CD4-positive, CD25-positive, alpha-beta regulatory T cell (primary cell): ENCODE measurements at places on chromosomes 6 and 20. TPM values are rescaled to one million over a fixed set of nuclear protein-coding genes. Genes with fewer than 3 reads are reported as not detected.
A peak's percentile ranks its signal among the peaks of the same experiment; 100 is the strongest.

- no peaks in the 10 kb centered on the region for H3K27me3 ChIP-seq
- no peak for DNase-seq
- peaks cover 3% of the 10 kb centered on the region for H3K4me1 ChIP-seq
- H3K4me3 ChIP-seq, result no peak overlapping the region
- no peaks in the 10 kb centered on the region for H3K36me3 ChIP-seq
- H3K27ac ChIP-seq, result no peak overlapping the region
Observed at GRCh38 chr6:106220485-106220884, 105.1 kb downstream of the ATG5 start.

CPXM1 gene
- 1.2 TPM for total RNA-seq

LHFPL5 gene
- total RNA-seq, result not detected

CAP2 gene
- total RNA-seq, result not detected

DNA sequence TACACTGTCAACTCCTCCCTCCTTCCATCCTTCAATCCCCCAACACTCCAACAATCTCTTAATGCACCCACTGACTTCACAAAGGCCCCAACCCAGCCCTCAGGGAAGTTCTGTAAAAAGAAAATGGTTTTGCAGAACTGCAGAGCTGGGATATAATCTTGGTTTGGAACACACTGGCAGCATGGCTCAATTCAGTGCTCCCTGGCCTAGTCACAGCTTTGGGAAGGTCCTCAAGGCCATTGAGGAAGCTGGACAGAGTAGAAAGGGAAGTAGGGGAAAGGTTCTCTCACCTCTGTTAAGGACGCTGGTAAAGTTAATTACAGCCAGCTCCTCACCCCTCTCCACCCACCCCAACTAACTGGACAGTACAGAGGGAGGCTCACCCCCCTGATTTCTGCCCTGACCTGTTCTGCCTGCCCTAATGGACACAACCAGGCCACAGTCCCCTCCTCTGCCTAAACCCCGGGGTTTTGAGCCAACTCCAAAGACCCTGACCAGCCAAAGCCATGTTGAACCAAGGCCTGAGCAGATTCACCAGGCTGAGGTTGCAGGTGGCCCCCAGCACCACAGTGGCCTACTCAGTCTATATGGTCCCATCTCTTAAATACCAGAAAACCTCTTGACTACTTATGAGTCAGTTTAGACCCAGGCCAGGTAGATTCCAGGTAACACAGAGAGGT lies 49.2 kb downstream of the MAFB start:
- no peaks in the 10 kb centered on the region for H3K27me3 ChIP-seq
- H3K27ac ChIP-seq, result no peak overlapping the region
- no peak for DNase-seq
- no peak overlapping the region for H3K4me3 ChIP-seq

DNA sequence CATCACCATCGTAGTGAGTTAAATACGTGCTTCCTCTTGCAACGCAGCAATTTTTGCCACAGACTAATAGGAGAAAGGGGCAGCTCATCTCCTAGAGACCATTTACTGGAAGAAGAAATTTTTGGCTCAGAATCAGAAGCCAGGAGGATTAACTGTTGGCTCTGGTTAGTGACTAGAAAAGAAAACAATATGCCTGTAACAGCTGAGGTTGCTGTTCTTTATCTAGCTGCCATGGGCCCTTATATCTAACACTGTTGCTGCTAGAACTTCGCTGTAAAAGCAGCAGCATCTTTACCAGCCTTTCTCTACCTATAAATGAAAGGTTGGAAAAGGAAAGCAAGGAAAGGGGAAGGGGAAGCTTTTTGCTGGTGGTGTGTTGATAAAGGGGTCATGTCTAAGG lies 65.9 kb downstream of the FAM135A start:
- H3K36me3 ChIP-seq, result peaks cover 22% of the 10 kb centered on the region
- no peaks in the 10 kb centered on the region for H3K27me3 ChIP-seq
- H3K4me1 ChIP-seq, result no peaks in the 10 kb centered on the region
- H3K27ac ChIP-seq, result no peak overlapping the region
- DNase-seq, result no peak

TTLL9 gene
- total RNA-seq, result not detected

GRCh38 chr6:149037051-149037671 lies 280.4 kb upstream of the TAB2 start:
- no peaks in the 10 kb centered on the region for H3K36me3 ChIP-seq
- no peak overlapping the region for H3K27ac ChIP-seq
- DNase-seq, result no peak
- no peak overlapping the region for H3K4me3 ChIP-seq
- no peaks in the 10 kb centered on the region for H3K27me3 ChIP-seq

ACTL10 gene
- 2.0 TPM for total RNA-seq

GJA10 gene
- not detected for total RNA-seq

GRCh38 chr6:42726026-42726425 lies 3.6 kb upstream of the PRPH2 start:
- peak overlapping the region; percentile 96 for H3K4me3 ChIP-seq
- H3K27me3 ChIP-seq, result no peaks in the 10 kb centered on the region
- H3K4me1 ChIP-seq, result peaks cover 18% of the 10 kb centered on the region

GRCh38 chr6:147192278-147192911 lies 11.8 kb upstream of the STXBP5 start:
- no peaks in the 10 kb centered on the region for H3K36me3 ChIP-seq
- H3K27me3 ChIP-seq, result no peaks in the 10 kb centered on the region
- no peak overlapping the region for H3K27ac ChIP-seq
- no peak for DNase-seq
- H3K4me3 ChIP-seq, result no peak overlapping the region

DEFB115 gene
- total RNA-seq, result not detected

DNA sequence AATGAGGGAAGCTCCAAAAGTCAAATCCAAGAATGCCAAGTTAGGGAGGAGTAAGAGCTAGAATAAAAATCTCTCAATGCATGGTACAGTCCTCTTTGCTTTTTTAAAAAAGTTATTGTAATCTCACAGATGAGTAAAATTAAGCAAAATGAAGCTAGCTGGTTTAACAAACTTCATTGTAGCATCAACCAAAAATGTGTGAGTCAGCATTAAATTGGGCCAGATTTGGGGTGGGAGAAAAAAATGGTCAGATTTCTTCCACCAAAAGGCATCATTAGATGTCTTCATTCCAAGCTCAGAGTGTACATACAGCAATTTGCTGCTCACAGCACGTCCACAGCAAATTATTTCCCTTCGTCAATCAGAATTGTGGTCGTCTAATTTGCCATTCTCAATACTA lies 441.5 kb upstream of the FLRT3 start:
- no peak for DNase-seq
- no peak overlapping the region for H3K4me3 ChIP-seq
- no peaks in the 10 kb centered on the region for H3K4me1 ChIP-seq
- no peaks in the 10 kb centered on the region for H3K36me3 ChIP-seq

PAK5 gene
- total RNA-seq, result not detected

DNA sequence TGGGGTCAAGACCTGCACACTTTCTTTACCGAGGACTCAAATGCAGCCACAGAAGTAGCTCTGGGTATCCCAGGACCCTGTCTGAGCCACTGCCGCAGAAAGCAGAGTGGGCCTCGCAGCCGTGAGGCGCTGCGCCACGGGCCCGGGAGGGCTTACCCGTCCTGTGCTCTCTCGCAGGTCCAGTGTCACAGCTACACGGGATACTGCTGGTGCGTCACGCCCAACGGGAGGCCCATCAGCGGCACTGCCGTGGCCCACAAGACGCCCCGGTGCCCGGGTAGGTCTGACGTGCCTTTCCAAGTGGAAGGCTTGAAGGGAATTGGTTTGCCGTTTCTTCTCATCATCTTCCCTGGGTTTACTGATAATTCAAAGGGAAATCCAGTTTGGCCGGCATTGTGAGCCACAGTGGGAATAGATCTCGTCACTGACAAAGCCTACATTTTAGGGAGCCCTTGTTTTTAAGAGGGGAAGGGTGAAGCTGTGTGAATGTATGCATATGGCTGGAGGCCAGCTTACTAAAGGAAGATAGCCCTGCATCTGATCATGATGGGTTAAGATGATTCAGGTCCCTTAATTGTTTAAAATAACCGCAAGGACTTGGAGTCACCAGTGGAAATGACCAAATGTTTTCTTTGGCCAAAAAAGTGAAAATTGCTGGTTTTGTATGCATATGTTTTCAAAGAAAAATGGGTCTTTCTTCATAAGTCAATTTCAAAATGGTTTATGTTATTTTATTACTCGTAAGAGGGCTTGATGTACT lies 86.6 kb downstream of the SMOC2 start:
- H3K27ac ChIP-seq, result no peak overlapping the region
- no peaks in the 10 kb centered on the region for H3K4me1 ChIP-seq
- H3K36me3 ChIP-seq, result no peaks in the 10 kb centered on the region
- H3K4me3 ChIP-seq, result no peak overlapping the region
- no peak for DNase-seq

DNA sequence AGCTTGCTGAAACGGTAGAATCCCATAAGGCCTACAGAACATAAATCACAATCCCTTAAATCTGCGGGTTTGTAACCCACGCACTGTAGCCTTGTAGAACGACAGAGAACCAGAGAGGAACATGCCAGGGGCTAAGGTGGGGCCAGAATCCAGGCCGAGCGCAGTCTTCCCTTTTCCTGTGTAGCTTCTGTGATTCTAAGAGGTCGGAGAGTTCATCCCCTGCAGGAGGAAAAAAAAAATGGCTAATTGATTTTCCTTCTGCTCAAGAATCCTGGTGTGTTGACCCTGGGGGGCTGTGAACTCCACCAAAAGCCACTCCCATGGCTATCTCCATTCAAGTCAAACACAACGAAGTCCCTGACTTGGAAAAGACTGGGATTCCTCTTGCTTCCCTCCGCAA lies 96.3 kb downstream of the SPTLC3 start:
- no peaks in the 10 kb centered on the region for H3K36me3 ChIP-seq
- no peak overlapping the region for H3K4me3 ChIP-seq
- no peak overlapping the region for H3K27ac ChIP-seq
- no peaks in the 10 kb centered on the region for H3K27me3 ChIP-seq
- DNase-seq, result no peak
- no peaks in the 10 kb centered on the region for H3K4me1 ChIP-seq

DNA sequence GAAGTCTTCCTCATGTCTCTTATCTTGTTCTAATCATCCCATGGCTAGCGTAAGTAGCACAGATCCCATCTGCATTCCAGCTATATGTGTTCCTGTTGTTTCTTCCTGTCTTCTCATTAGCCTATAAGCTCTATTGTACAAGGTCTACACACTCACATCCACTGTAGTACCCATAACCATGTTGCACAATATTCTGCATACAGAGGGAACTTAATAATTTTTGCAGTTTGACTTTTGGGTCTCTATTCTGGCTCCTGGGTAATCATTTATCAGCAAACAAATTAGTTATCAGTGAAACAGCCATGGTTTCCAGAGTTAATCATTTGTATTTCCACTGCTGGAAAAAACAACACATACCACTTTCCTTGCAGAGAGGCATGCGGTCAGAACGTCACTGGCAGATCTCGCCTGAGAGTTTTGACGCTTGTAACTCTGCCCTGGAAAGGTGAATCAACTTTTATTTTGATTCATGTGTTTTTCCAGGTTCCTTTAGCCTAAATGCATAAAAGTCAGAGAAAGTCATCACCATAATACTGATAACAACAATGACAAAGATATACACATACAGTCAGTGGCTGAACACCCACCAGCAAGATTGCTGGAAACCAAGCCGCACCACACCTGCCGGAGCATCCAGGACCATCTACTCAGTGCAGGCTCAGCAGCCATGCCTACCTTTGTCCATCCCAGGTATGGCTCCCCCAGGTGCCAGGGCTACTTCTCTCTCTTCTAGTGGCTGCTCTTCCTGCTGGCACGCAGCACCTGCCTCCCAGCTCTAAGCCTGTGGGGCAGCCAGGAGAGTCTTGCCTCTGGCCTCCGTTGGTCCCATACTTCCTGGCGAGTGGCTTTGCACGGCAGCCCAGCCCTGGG lies 158.2 kb downstream of the QRSL1 start:
- H3K4me1 ChIP-seq, result no peaks in the 10 kb centered on the region
- no peak for DNase-seq
- no peaks in the 10 kb centered on the region for H3K27me3 ChIP-seq
- H3K4me3 ChIP-seq, result no peak overlapping the region
- no peak overlapping the region for H3K27ac ChIP-seq

GRCh38 chr20:47019121-47019824 lies 124.6 kb downstream of the EYA2 start:
- H3K36me3 ChIP-seq, result no peaks in the 10 kb centered on the region
- H3K27me3 ChIP-seq, result peaks cover 7% of the 10 kb centered on the region
- DNase-seq, result no peak
- no peaks in the 10 kb centered on the region for H3K4me1 ChIP-seq

GRCh38 chr20:9794831-9795230 lies 44.0 kb downstream of the PAK5 start:
- no peaks in the 10 kb centered on the region for H3K36me3 ChIP-seq
- no peak for DNase-seq
- no peak overlapping the region for H3K27ac ChIP-seq

DNA sequence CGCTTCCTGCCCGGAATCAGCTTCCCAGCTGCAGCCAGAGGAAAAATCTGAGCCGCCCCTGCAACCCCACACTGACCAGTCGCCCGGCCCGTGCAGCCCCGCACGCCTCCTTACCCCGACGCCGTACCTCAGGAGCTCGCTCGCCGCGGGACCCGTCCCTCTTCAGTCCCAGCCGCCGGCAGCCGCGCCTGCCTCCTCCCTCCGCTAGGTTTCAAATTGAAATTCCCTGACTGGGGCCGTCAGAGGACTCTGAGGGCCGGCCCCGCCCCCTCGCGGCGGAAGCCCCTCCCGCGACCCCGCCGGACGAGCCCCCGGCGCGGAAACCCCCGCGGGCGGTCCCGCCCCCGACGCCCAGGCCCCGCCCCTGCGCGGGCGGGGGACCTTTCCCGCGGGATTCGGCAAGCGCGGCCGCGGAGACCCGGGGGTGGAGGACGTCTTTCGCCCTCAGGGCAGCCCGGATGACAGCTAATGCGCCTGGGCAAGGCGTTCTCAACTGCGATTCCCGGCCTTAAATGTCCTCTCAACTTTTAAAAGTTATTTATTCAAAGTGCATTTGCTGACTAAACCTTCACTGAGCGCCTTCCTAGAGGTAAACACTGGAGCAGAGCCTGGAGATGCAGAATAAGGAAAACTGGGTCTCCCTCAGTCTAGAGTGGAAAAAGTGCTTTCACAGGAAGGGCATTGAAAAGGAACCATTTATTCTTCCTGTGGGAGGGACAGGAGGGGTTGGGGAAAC lies at the start of gene EPB41L2:
EPB41L2 (minus strand) TSS at position 218 of the 736 bp plus-strand sequence. CDS start 106,760 bp downstream, outside the sequence.
- H3K4me3 ChIP-seq, result peak within 1 kb of the TSS; percentile 77
- peaks cover 20% of the 10 kb centered on the region for H3K4me1 ChIP-seq
- no peaks in the 10 kb centered on the region for H3K36me3 ChIP-seq
- no peak within 1 kb of the TSS for H3K27ac ChIP-seq
- H3K27me3 ChIP-seq, result peaks cover 2% of the 10 kb centered on the region

HSPA12B gene
- not detected for total RNA-seq

GRCh38 chr6:65943051-65943450 lies 236.0 kb upstream of the EYS start:
- H3K27me3 ChIP-seq, result no peaks in the 10 kb centered on the region
- DNase-seq, result no peak
- no peak overlapping the region for H3K4me3 ChIP-seq
- no peaks in the 10 kb centered on the region for H3K4me1 ChIP-seq
